Mononuclear cell (primary cell): ENCODE measurements at places on chromosomes 6 and 20. TPM values are rescaled to one million over a fixed set of nuclear protein-coding genes. Genes with fewer than 3 reads are reported as not detected.

The ZFAND3 gene
- total RNA-seq = 25.6 TPM

The ZBP1 gene
- 14.7 TPM for total RNA-seq

The SOX4 gene
- total RNA-seq = 16.5 TPM

The ATP6V1G2 gene
- 0.73 TPM for total RNA-seq

The C6orf136 gene
- total RNA-seq = 12.5 TPM

The DPPA5 gene
- not detected for total RNA-seq

The ABT1 gene
- total RNA-seq = 36.9 TPM

The STX7 gene
- total RNA-seq = 19.3 TPM

The TGM2 gene
- 0.73 TPM for total RNA-seq

The F13A1 gene
- total RNA-seq = 158 TPM

The TMC2 gene
- not detected for total RNA-seq

The AIG1 gene
- 9.8 TPM for total RNA-seq

The SPATA25 gene
- total RNA-seq = 0.52 TPM

The ZNF831 gene
- total RNA-seq = 19.8 TPM

The SRMS gene
- not detected for total RNA-seq

The TPBG gene
- total RNA-seq = 0.31 TPM
